Large intestine (tissue), 12 donors: ENCODE measurements at places on chromosomes 2 and 18.

GRCh38 chr2:32284321-32284720 is 6.6 kb downstream of the YIPF4 start:
- H3K27me3 ChIP-seq: no peaks in the 10 kb centered on the region
- H3K4me1 ChIP-seq: no peaks in the 10 kb centered on the region
- H3K36me3 ChIP-seq: peaks cover 14% of the 10 kb centered on the region
- no peak overlapping the region for H3K27ac ChIP-seq
- no peak overlapping the region for H3K4me3 ChIP-seq
- no peak for DNase-seq

- H3K4me3 ChIP-seq: no peak overlapping the region
- H3K27me3 ChIP-seq: no peaks in the 10 kb centered on the region
- no peak for DNase-seq
- H3K36me3 ChIP-seq: no peaks in the 10 kb centered on the region
- no peak overlapping the region for H3K27ac ChIP-seq
- H3K4me1 ChIP-seq: no peaks in the 10 kb centered on the region
These were observed 107.9 kb upstream of the LMAN1 start for GRCh38 chr18:59466980-59467379.

GRCh38 chr2:40721595-40721994 is 269.7 kb upstream of the SLC8A1 start:
- no peak for DNase-seq
- H3K27ac ChIP-seq: no peak overlapping the region
- H3K4me3 ChIP-seq: no peak overlapping the region
- H3K27me3 ChIP-seq: no peaks in the 10 kb centered on the region
- no peaks in the 10 kb centered on the region for H3K4me1 ChIP-seq

DNA sequence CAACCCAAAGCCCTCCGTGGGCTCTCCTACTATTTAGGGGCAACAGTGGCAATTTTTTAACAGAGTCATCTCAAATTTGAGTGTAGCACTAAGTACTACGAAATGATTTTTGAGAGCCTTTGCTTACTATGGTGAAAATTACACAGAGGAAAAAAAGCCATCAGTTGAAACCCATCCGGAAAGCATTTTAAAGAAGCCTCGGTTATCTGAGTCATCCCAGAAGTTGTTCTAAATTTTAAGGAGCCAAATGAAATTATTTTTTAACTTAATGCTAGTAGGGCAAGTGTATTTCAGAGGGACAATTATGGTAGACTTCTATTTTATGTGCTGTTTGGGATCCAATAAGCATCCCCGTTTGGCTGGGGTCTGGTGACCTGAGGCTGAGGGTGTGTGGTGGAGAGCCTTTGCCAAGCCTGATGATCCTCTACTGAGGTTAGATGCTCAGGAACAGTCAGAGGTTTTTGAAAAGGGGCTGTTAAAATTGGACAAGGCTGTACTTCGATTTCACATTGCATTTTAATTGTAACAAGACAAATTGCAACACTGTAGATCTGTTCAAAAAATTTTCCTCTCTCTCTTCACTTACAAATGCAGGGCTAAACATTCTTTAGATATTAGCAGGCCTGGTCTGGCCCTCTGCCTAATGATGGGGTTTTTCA is 47.0 kb downstream of the RAPGEF4 start:
- H3K4me3 ChIP-seq: no peak overlapping the region
- H3K4me1 ChIP-seq: no peaks in the 10 kb centered on the region
- H3K27me3 ChIP-seq: no peaks in the 10 kb centered on the region
- no peak overlapping the region for H3K27ac ChIP-seq
- DNase-seq: no peak
- no peaks in the 10 kb centered on the region for H3K36me3 ChIP-seq

DNA sequence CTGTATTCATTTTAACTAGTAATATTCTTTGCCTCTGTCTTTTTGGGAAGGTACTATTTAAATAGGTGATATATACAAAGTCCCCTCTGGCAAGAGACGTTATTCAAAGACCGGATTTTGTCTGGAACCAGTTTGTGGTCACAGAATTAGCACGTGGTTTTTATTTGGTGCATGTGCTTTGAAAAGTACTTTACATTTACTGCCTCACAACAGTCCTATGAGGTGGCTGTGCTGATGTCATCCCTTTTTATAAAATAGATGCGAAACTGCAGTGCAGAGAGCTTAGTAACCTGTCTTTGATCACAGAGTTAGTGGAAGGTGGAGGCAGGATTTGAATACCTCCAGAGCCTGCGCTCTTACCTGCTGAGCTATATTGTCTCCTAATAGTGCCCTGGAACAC is 4.0 kb downstream of the LPIN1 start:
- H3K27me3 ChIP-seq: no peaks in the 10 kb centered on the region
- peaks cover 33% of the 10 kb centered on the region for H3K4me1 ChIP-seq
- DNase-seq: no peak
- no peaks in the 10 kb centered on the region for H3K36me3 ChIP-seq

DNA sequence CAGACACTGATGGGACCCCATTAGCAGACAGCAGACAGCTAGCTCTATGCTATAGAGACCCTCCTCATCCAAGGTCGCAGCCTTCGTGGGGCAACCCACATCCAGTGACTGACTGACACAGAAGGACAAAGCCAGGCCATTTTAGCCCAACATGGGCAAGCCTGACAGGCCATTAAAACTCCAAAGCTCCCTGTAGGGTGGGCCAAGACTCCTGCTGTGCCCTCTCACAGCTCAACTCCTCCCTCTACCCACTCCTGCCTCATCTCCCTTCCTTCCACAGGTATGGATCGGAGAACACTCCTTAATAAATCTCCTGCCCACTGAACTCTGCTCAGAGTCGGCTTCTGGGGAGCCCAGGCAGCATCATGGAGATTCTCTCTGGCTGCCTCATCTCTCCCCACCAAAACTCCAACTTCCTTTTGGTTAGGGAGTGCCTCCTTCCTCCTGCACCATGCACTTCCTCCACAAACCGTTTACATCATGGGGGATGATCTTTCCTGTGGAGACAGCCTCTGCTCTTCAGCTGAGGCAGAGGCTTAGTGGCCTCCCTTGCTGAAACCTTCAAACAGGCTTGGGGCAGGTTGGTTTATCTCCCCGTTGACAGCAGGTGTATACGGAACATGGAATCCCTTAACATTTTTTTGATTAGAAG is 86.5 kb downstream of the ACTR3 start:
- DNase-seq: no peak
- H3K36me3 ChIP-seq: no peaks in the 10 kb centered on the region
- H3K27me3 ChIP-seq: no peaks in the 10 kb centered on the region
- no peak overlapping the region for H3K4me3 ChIP-seq

DNA sequence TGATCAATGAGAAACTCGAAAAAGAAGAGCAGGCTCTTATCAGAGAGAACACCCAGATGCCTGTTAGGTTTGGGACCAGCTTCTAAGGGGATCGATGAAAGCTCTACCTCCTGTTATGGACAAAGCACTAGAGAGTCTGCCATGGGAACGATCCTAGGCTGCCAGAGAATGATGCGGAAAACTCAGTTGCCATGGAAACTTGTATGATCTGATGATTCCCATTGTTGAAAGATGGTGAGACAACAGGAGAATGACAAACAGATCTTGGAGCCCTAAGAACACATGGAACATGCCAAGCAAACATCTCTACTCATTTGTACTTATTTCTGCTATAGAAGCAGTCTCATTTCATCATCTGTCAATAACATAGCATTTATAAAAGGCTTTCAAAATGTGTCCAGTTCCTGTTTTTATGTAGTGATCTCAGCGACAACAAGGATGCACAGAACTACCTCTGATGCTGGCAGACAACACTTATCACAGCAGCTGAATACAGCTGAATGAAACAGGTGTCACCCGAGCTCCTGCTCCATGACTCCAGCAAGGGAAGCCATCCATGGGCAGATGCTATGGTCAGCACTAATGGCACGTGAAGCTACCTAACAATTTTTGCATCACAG is 59.6 kb downstream of the NCKAP5 start:
- H3K4me1 ChIP-seq: peaks cover 5% of the 10 kb centered on the region
- H3K4me3 ChIP-seq: no peak overlapping the region
- H3K27me3 ChIP-seq: no peaks in the 10 kb centered on the region
- no peaks in the 10 kb centered on the region for H3K36me3 ChIP-seq
- DNase-seq: no peak

GRCh38 chr18:26468931-26469340 is 79.4 kb downstream of the KCTD1 start:
- H3K4me3 ChIP-seq: no peak overlapping the region
- no peaks in the 10 kb centered on the region for H3K36me3 ChIP-seq
- no peaks in the 10 kb centered on the region for H3K27me3 ChIP-seq
- no peak overlapping the region for H3K27ac ChIP-seq
- DNase-seq: peak; percentile 32
- no peaks in the 10 kb centered on the region for H3K4me1 ChIP-seq

DNA sequence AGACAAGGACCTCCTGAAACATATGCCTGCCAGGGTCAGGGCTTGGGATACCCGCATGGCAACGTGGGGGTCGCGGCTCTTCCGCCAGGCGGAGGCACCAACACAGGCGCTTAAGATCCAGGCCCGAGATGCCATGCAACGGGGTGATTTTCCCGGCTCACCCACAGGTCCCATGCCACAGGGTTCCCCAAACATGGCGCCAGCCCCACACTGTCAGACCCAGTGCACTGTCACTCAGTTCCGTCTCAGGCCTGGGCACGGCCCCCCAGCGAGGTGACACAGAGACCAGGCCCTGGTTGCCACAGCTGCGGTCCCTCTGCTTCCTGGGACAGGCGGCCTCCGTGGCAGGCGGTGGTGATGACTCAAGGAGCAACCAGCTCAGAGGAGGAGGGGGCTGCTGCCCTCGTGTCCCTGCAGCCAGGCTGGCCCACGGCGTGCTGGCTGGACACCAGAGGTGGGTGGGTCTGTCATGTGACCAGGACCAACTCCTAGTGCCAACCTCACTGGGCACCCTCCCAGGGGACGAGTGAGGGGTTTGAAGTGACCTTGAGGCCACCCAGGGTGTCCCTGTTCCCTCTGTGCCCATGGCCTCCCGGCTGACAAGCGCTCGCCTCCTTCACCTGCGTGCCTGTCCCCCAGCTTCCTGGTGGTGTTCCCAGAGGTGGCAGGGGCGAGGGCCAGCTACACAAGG is 4.9 kb downstream of the PDCD1 start:
- H3K4me1 ChIP-seq: no peaks in the 10 kb centered on the region
- H3K27ac ChIP-seq: no peak overlapping the region
- H3K27me3 ChIP-seq: peaks cover 8% of the 10 kb centered on the region

DNA sequence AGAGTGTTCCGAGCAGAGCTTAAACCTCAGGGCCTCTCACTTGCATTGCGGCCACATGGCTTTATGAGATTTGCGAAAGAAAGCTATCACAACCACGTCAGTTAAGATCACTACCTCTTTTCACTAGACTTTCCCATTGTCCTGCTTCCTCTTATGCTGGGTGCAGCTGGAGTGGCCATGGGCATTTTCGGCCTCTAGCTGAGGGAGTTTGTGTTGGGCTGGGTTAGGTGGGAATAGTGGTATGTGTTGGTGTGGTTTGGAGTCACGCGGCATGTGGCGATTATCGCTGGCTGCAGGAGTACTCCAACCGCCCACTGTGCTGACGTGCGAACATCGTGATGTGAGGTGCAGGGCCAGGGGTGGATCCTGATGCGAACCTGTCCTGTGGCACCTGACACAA is 27.1 kb downstream of the RALB start:
- H3K4me1 ChIP-seq: no peaks in the 10 kb centered on the region
- DNase-seq: peak; percentile 16
- H3K4me3 ChIP-seq: no peak overlapping the region
- peaks cover 34% of the 10 kb centered on the region for H3K36me3 ChIP-seq

DNA sequence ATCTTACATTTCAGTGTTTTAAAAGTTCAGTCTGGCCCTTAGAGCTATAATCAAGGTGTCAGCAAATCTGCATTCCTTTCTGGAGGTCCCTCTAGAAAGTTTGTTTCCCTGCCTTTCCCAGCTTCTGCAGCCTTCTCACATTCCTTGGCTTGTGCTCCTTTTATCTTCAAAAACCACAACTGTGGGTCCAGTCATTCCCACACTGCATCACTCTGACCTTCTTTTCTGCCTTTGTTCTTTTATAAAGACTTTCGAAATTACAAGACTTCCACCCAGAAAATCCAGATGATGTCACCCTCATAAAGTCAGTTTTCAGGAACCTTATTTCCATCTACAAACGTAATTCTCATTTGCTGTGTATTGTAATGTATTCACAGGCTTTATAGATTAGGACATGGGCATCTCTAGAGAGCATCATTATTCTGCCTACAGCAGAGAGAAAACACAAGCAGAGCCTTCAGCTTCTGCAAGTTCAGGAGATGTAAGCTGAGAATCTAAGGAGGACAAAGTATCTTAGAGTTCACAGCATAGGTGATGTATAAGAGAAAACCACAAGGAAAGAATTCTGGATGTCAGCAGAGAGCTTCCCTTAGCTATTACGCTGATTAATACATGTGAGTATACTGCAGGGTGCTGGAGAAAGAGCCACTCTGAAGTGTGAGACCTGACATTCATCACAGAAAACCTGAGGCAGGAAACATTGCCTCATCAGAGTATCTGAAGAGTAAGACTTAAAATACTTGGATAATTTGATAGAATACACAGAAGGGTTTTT is 1100.2 kb downstream of the CBLN2 start:
- H3K36me3 ChIP-seq: no peaks in the 10 kb centered on the region
- no peak overlapping the region for H3K4me3 ChIP-seq
- H3K27ac ChIP-seq: no peak overlapping the region
- H3K27me3 ChIP-seq: no peaks in the 10 kb centered on the region

DNA sequence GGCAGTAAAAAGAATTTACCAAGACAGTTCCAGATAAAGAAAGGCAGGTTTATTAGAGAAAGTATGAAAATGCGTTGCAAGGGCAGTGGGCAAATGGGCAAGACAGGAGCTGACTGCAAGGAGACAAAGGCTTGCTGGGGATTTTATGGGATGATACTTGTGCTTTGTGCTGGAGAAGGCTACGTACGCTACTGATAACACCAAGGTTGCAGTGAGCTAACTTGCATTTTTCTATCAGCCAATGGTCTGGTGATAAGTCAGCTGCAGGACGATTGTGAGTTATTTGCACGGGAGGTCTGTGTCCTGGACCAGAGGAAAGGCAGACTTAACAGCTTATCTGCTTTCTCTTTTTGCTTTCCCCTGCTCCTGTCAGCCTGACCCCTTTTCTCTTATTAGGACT is 116.5 kb downstream of the PMS1 start:
- no peaks in the 10 kb centered on the region for H3K27me3 ChIP-seq
- peak; percentile 54 for DNase-seq
- H3K4me3 ChIP-seq: no peak overlapping the region
- H3K36me3 ChIP-seq: no peaks in the 10 kb centered on the region
- H3K27ac ChIP-seq: no peak overlapping the region
- H3K4me1 ChIP-seq: no peaks in the 10 kb centered on the region

- peaks cover 32% of the 10 kb centered on the region for H3K27me3 ChIP-seq
- peak overlapping the region; percentile 85 for H3K27ac ChIP-seq
- H3K36me3 ChIP-seq: peaks cover 7% of the 10 kb centered on the region
- no peak for DNase-seq
- peaks cover 12% of the 10 kb centered on the region for H3K4me1 ChIP-seq
These were observed 11.3 kb downstream of the OSR1 start for GRCh38 chr2:19346983-19347618.

GRCh38 chr2:7633566-7634153 is 716.4 kb downstream of the RNF144A start:
- no peak overlapping the region for H3K4me3 ChIP-seq
- H3K27ac ChIP-seq: no peak overlapping the region
- no peak for DNase-seq
- no peaks in the 10 kb centered on the region for H3K36me3 ChIP-seq
